ENCODE measurements at places on chromosomes 12 and 14. TPM values are rescaled to one million over a fixed set of nuclear protein-coding genes. Genes with fewer than 3 reads are reported as not detected.

DNA sequence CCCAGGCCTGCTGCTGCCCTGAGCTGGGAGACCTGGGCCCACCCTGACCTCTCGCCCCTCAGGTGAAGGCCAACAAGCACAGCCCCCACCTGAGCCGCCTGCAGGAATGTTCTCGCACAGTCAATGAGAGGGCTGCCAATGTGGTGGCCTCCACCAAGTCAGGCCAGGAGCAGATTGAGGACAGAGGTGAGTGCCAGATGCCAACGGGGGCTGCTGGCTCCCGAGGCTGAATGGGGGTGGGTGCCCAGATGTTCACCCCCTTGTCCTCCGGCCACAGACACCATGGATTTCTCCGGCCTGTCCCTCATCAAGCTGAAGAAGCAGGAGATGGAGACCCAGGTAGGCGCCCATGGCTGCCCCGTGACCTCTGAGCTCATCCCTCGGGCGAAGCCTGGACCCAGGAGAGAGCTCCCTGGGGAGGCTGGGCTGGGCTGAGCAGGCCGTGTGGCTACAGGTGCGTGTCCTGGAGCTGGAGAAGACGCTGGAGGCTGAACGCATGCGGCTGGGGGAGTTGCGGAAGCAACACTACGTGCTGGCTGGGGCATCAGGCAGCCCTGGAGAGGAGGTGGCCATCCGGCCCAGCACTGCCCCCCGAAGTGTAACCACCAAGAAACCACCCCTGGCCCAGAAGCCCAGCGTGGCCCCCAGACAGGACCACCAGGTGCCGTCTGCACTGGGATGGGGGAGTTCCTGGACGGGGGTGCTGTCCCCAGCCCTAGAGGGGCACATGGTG, 25.8 kb downstream of the HIP1R start:
- no peaks in the 10 kb centered on the region for H3K36me3 ChIP-seq
- no peaks in the 10 kb centered on the region for H3K27me3 ChIP-seq
- H3K27ac ChIP-seq: peak overlapping the region; percentile 27
- H3K4me3 ChIP-seq: no peak overlapping the region

DNA sequence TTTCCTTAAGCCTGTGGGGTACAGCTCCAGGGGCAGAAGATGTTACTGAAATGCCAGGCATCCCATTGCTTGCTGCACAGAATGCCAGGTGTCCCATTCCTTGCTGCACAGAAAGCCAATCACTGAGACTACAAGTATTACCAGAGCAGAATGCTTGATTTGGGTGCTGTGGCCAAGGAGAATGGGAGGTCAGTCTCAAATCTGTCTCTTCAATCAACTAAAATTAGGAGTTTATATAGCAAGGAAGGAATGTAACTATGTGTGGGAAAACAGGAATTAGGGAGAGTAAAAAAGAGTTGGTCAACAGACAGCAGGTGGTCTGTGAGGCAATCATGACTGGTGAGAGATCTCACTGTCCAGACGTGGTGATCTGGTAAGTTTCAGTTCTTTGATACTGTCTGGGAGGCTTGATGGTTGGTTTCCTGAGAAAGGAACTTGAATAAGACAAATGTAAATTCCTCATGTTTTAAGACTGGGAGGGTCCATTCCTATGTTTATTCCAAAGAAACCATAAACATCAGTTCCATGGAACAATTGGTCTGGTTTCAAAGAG, 31.2 kb upstream of the VASH1 start:
- DNase-seq: no peak
- H3K36me3 ChIP-seq: no peaks in the 10 kb centered on the region
- no peak overlapping the region for H3K4me3 ChIP-seq
- no peak overlapping the region for H3K27ac ChIP-seq
- no peaks in the 10 kb centered on the region for H3K27me3 ChIP-seq
- no peaks in the 10 kb centered on the region for H3K4me1 ChIP-seq

TULP3 gene
- total RNA-seq: 15.1 TPM

- DNase-seq: no peak
- H3K4me1 ChIP-seq: no peaks in the 10 kb centered on the region
- H3K27me3 ChIP-seq: no peaks in the 10 kb centered on the region
Observed at GRCh38 chr14:79248126-79248525, 963.2 kb downstream of the DIO2 start.

DNA sequence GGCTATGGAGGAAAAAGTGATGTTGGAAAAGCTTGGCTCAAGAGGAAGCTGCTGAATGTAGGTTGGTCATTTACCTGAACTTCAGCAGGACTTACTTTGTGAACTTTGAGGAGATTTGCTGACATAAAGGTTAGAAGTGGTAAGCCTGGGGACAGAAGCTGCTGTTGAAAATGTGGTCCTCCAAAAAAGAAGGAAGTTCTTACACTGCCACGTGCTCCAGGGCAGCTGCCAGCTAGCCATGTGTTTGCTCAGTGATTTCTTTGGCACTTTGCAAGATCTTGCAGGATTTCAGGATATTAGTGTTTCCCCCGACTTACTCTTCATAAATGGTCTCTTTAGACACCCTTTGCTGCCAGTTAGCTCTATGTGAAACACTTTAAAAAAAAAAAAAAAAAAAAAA, 14.8 kb upstream of the DYRK2 start:
- no peaks in the 10 kb centered on the region for H3K4me1 ChIP-seq
- H3K27me3 ChIP-seq: no peaks in the 10 kb centered on the region
- no peak overlapping the region for H3K4me3 ChIP-seq
- no peaks in the 10 kb centered on the region for H3K36me3 ChIP-seq
- no peak for DNase-seq

TEX22 gene
- not detected for total RNA-seq

GRCh38 chr14:71686677-71687076, 245.6 kb upstream of the RGS6 start:
- no peaks in the 10 kb centered on the region for H3K4me1 ChIP-seq
- H3K36me3 ChIP-seq: no peaks in the 10 kb centered on the region
- H3K27me3 ChIP-seq: no peaks in the 10 kb centered on the region
- peak overlapping the region; percentile 67 for H3K27ac ChIP-seq
- H3K4me3 ChIP-seq: no peak overlapping the region

OAS1 gene
- total RNA-seq: 80.4 TPM

GRCh38 chr14:69953266-69953915, 74.2 kb downstream of the SMOC1 start:
- no peak for DNase-seq
- no peaks in the 10 kb centered on the region for H3K4me1 ChIP-seq
- no peak overlapping the region for H3K4me3 ChIP-seq
- H3K36me3 ChIP-seq: no peaks in the 10 kb centered on the region
- no peaks in the 10 kb centered on the region for H3K27me3 ChIP-seq

DNA sequence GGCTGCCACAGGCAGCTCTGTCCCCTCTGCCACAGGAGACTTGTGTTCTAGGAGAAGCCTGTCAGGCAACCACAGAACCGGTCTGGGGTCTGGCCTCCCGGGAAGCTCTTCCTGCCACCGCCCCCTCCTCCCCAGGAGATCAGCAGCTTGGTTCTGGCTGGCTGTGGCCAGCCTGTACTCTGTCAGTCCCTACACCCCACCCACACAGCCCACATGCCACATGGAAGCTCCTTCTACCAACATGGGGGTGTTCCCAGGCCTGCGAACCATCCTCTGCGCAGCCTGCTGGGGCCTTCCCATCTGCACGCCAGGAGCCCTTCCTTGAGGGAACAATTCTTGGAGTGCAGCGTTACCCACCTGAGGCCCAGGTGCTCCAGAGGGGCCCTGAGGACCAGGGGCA, 16.8 kb downstream of the TMEM106C start:
- DNase-seq: no peak
- no peak overlapping the region for H3K27ac ChIP-seq
- no peaks in the 10 kb centered on the region for H3K36me3 ChIP-seq
- H3K27me3 ChIP-seq: peaks cover 3% of the 10 kb centered on the region
- no peak overlapping the region for H3K4me3 ChIP-seq

GRCh38 chr14:94171208-94171607, 2.9 kb upstream of the PPP4R4 start:
- H3K36me3 ChIP-seq: no peaks in the 10 kb centered on the region
- no peak for DNase-seq
- H3K27ac ChIP-seq: no peak overlapping the region
- no peaks in the 10 kb centered on the region for H3K4me1 ChIP-seq

DNA sequence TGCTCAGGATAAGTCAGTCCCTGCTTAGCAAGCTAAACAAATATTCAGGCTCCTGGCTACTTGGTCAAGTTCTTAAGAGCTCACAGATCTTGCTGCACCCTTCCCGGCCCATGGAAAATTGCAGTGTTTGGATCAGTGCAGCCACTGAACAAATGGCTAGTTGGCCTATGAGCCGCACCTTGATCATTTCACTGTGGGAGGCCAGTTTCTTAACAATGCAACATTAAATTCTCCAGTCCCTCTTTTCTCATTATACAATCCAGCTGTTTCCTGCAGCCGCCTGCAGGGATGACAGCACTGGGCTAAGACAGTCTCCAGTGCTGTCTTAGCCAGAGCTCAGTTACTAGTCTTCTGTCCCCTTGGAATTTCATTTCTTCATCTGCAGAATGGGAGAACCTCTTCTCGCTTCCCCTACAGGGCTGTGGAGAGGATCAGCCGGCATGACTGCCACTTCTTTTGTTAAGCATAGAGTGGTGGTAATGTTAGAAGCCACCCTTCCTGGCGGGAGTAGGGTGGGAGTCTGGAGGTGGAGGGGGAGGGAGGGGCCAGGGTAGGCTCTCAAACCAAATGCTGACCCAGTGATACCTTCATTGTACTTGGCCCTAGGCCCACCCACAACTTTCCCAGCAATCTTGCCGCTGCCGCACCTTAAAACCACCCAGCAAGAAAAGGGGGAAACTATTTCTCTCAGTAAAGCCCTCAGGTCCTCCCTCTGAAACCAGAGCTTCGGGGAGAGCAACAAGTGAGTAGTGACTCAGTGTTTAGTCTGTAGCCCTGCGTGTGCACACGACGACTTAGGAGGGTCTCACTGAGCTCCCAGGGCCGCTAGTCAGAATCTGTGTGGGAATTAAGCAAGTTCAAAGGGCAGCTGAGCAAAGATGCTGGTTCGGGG, 145.7 kb downstream of the NUAK1 start:
- no peaks in the 10 kb centered on the region for H3K4me1 ChIP-seq
- no peaks in the 10 kb centered on the region for H3K36me3 ChIP-seq
- no peak for DNase-seq
- no peak overlapping the region for H3K4me3 ChIP-seq

DNA sequence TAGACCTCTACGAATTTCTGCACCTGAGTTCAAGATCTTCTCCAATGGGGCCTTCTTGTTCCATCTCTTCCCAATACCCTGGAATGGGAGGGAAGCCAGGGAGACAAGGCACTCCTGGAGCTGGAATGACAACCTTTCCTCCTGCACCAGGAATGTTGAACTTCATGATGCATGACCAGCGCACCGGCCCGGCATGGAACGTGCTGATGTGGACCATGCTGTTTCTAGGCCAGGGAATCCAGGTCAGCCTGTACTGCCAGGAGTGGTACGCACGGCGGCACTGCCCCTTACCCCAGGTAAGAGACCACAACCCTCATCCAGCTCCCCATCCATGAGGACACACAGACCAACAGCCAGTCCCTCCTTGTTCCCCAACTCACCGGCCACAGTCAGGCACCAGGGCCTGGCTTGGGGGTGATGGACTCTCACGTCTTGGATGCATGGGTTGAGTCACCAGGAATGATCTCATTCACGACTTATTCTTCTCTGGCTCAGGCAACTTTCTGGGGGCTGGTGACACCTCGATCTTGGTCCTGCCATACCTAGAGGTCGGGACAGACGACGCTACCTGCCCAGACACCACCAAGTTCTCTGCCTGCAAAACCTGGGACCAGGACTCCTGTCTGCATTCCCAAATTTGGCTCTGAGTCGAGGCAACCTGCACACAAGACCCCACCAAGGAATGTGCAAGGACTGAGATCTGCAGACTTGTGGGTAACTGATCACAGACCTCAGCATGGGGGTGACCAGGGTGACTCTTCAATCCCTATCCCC, 20.5 kb downstream of the SOAT2 start:
- no peaks in the 10 kb centered on the region for H3K27me3 ChIP-seq
- no peaks in the 10 kb centered on the region for H3K36me3 ChIP-seq
- no peak overlapping the region for H3K4me3 ChIP-seq
- no peak overlapping the region for H3K27ac ChIP-seq
- no peaks in the 10 kb centered on the region for H3K4me1 ChIP-seq

STK38L gene
- 37.8 TPM for total RNA-seq

DNA sequence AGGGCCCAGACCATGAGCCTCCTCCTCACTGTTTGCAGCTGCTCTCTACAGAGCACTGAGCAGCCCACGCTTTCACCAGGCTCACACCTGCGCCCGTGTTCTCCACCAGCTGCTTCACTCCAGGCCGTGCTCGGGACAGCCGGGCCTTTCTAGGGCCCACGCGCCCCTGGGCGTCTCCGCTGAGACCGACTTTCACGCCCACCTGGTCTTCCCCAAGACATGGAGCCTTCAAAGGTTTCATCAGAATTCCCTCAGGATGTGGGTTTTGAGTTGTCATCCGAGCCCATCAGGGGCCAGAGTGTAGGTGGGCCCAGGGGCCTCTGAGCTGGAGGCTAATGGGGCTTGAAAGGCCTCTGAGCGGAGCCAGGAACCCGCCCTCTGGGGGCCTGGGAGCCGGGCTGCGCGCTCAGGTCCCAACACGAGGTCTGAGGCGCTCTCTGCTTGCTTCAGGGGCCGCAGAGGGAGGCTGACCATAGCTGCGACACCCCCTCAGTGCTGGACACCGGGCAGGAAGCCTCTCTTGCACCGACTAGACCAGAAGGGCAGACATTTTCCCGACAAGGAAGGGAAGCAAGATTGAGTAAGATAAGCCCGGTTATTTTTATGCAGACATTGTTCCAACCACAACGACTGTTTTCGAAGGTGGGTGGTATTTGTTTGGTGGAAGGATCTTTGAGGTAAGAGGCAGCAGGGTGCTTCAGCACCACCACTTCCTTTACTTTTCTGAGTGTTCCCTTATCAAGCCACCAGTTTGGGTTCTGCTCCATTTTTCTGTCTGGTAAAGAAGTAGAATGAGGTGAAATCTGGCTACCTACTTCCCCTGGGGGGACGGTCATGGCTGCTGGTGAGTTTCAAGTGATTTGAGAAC, 125.0 kb upstream of the FUT8 start:
- no peaks in the 10 kb centered on the region for H3K27me3 ChIP-seq
- no peak overlapping the region for H3K4me3 ChIP-seq
- peaks cover under 1% of the 10 kb centered on the region for H3K4me1 ChIP-seq

TAS2R8 gene
- total RNA-seq: not detected

SRRM4 gene
- total RNA-seq: 0.14 TPM

DNA sequence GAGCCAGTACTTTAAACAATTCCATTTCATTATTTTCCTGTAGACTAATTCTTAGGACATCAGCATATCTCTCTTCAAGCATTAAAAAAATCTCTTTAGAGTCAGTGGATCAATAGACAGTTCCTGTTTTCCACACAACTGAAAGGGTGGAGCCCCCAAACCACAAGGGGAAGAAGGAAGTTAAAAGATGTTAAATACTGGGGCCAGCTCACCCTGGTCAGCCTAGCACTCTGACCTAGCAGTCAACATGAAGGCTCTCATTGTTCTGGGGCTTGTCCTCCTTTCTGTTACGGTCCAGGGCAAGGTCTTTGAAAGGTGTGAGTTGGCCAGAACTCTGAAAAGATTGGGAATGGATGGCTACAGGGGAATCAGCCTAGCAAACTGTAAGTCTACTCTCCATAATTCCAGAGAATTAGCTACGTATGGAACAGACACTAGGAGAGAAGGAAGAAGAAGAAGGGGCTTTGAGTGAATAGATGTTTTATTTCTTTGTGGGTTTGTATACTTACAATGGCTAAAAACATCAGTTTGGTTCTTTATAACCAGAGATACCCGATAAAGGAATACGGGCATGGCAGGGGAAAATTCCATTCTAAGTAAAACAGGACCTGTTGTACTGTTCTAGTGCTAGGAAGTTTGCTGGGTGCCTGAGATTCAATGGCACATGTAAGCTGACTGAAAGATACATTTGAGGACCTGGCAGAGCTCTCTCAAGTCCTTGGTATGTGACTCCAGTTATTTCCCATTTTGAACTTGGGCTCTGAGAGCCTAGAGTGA, at the start of gene LYZ:
LYZ (plus strand) TSS at position 220 of the 777 bp plus-strand sequence; CDS start at position 248, 28 bp downstream.
- no peaks in the 10 kb centered on the region for H3K4me1 ChIP-seq
- H3K27ac ChIP-seq: no peak within 1 kb of the TSS
- DNase-seq: peak; percentile 20
- no peaks in the 10 kb centered on the region for H3K27me3 ChIP-seq
- H3K36me3 ChIP-seq: no peaks in the 10 kb centered on the region

LRFN5 gene
- 1.9 TPM for total RNA-seq

CRADD gene
- total RNA-seq: 53.5 TPM
